Iris pigment epithelial cell (primary cell): ENCODE measurements at places on chromosomes 13 and 19.

- DNase-seq: no peak
Measured at GRCh38 chr19:31955884-31956283, 389.5 kb upstream of the ZNF507 start.

DNA sequence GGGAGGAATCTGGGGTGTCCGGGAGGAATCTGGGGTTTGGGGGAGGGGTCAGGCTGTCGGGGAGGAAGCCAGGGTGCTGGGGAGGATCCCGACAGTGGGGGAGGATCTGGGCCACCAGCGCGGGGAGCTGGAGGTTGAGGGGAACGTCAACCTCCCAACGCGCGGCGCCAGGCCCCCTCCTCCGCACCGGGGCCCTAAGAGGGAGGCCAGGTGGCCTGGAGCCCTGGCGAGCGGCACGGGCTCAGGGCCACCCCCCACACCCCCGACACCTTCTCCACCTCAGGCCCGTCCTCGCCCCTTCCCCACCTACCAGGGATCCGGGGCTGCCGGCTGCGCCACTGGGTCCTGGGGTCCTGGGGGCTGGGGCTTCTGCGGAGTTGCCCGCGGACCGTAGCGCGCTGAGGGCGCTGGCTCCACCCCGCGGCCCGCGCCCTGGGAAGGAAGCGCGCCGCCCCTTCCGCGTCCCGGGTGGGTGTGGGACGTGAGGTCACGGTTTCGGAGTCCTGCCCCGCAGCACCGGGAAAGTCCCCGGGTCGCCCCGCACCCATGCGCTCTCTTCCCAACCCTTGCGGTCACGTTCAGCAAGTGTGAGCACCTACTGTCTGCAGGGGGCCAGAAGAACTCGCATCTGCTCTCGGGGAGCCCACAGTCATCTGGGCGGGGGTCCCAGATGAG, at the start of gene TICAM1:
Gene TICAM1, minus strand, starts transcription at position 409 of the 675 bp plus-strand sequence. CDS start 13,335 bp downstream, outside the sequence.
- peak; percentile 76 for DNase-seq

- DNase-seq: peak; percentile 23
Measured at GRCh38 chr19:18290302-18291018, 9.0 kb upstream of the JUND start.

DNA sequence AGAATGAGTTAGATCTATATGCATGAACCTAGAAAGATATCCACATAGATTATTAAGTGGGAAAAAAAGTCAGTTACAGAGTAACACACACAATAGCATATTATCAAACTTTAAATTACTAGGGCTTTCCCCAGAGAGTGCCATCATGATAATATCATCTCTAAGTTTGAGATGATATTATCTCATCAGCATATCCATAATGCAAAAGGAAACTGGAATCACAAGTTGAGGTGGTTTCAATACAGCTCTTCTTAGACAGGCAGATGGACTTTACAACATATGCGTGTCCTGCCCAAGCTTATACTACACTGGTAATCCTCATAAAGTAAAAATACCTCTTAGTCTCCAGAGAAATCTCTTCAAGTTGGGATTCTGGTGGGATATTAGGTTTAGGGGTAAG, 236.2 kb upstream of the SERP2 start:
- DNase-seq: no peak

DNA sequence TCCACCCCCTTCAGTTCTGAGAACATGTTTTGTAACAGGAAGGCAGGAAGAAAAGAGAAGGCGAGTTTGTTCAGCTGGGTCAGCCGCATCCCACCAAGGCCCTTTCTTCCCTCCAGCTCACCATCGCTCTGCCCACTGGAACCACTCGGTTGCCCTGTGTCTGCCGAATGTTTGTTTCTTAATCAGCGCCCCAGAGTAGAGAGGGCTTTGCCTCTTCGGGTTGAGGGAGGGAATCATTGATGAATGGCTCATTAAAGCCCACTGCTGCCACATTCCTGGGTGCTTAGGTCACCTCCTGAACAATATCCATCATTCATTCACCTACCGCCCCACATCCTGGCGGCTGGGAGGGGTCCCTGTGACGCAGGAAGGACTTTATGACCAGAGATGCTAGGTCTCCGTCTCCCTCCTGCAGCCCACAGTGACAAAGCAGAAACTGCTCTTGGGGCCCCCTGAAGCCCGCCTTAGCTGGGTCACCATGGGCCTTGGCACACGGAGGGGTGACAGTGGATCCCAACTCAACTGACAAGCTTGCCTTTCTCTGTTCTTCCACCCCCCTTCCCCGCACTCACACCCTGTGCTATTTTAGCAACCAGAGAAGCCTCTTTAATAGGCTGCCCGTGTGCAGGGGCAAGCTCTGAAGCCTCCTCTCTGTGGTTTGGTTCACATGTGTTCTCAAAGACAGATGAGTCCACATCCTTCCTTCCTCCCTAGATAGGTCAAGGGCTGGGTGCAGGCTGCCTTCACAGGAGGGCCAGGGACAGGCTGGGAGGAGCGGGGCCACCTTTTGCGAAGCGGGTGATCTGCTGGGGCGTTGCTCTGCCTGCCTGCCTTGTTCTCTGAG, 46.2 kb downstream of the ACTN4 start:
- peak; percentile 76 for DNase-seq

- peak; percentile 38 for DNase-seq
Measured at GRCh38 chr19:48244281-48244680, 11.4 kb downstream of the CARD8 start.

GRCh38 chr19:41408256-41408655, 10.6 kb downstream of the BCKDHA start:
- no peak for DNase-seq

DNA sequence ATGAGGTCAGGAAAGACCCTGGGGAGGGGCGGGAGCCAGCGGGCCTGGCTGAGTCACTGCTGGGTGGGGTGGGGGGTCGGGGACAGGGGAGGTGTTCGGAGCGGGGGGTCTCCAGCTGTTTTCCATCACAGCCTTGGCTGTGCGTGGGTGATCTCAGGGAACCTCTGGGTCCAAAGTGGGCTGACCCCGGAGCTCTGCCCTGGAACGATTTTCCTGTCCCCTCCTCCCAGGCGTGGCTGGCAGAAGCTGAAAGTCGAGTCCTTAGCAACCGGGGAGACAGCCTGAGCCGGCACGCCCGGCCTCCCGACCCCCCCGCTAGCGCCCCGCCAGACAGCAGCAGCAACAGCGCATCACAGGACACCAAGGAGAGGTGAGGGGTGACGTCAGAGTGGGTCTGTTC, 10.6 kb downstream of the TRIP10 start:
- no peak for DNase-seq

DNA sequence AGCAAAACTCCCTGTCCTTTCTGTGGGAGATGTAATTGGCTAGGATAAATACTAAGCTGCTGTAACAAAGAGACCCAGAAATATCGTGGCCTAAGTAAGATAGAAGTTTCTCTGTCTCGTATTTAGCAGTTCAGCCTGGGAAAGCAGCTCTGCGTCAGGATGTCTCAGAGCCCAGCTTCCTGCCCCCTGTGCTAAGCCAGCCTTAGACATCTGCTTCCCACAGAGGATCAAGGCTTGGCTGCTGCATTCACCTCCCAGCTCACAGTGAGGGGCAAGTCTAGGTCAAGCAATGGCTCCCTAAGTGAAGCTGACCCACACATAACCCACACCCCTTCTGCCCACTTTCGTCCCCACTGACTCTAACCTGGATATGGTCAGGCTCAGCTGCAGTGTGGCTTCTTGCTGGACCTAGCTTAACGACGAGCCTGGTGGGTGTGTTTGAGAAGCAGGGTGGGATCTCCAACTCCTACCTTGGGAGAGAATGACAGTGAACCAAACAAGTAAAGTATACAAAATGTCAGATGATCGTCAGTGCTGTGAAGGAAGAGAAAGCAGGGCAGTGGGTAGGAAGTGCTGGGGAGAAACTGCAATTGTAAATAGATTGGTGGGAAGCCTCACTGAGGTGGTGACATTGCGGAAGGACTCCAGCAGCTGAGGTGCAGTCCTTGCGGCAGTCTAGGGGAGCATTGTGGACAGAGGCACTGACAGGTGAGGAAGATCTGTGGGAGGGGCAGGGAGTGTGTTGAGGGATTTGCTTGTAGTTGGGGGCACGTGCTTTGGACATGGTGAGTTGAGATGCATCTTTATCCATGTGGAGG, 82.9 kb downstream of the TNFRSF19 start:
- DNase-seq: peak; percentile 80
